ENCODE measurements at places on chromosomes 5 and 9.

DNA sequence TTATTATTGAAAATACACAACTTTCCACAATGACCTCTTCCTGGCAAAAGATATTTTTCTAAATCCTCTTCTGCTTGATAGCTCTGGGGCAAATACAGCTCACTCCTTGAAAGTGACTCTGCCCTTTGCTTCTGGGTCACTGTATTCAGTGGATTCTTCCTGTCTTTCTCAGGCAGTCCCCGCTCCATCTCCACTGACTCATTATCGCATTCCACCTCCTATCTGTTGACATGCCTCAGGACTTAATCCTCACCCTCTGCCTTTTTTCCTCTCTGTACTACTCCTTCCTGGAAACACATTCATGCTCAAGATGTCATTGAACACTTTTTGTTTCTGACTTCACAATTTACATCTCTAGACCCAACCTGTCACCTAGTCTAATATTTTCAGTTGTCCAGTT lies 8.4 kb upstream of the RGS7BP start:
- no peak for DNase-seq

GRCh38 chr9:127058645-127059021 lies 63.8 kb downstream of the ANGPTL2 start:
- no peak for DNase-seq

DNA sequence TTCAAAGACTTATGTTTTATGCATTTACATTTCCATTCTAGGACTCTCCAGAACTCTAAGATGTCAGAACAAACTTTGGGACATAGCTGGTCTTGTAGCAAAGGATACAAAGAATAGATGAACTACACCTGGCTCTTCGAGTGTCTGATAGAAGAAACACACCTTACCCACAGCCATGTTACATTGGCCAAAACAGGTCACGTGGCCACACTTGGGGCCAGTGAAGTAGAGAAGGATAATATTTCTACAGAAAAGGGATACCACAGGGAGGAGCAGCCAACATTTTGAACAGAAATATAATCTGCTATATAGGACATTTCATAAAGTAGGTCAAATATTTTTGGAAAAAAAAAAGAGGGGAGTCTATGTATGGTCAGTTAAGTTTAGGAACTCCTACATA lies 22.7 kb upstream of the LIFR start:
- no peak for DNase-seq

GRCh38 chr9:115240676-115241075 lies 122.7 kb upstream of the TNC start:
- DNase-seq, result no peak

- DNase-seq, result no peak
These were observed 15.5 kb upstream of the SMIM23 start for GRCh38 chr5:171770153-171770552.

- no peak for DNase-seq
These were observed 70.1 kb upstream of the MEF2C start for GRCh38 chr5:88952996-88953643.
